NCI-H2171 (cell line): ENCODE measurements at places on chromosomes 3 and 15.
A peak's percentile ranks its signal among the peaks of the same experiment; 100 is the strongest.

DNA sequence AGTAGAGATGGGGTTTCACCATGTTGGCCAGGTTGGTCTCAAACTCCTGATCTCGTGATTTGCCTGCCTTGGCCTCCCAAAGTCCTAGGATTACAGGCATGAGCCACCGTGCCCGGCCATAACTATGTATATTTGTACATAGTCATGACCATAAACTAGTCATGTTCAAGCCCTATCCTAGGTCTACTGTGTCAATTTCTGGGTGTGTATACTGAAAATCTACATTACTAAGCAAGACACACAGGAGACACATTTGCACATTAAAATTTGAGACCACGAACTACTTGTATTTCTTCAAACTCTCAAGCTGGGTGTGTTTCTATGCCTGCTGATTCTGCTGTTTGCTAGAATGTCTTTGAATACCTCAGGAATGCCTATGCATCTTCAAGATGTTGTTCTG lies 451.3 kb upstream of the MCTP2 start:
- no peak for DNase-seq

GRCh38 chr3:112530573-112530972 lies 31.2 kb downstream of the ATG3 start:
- no peak for DNase-seq

- no peak for DNase-seq
Observed at GRCh38 chr3:132211896-132212295, 105.3 kb upstream of the ACP3 start.

DNA sequence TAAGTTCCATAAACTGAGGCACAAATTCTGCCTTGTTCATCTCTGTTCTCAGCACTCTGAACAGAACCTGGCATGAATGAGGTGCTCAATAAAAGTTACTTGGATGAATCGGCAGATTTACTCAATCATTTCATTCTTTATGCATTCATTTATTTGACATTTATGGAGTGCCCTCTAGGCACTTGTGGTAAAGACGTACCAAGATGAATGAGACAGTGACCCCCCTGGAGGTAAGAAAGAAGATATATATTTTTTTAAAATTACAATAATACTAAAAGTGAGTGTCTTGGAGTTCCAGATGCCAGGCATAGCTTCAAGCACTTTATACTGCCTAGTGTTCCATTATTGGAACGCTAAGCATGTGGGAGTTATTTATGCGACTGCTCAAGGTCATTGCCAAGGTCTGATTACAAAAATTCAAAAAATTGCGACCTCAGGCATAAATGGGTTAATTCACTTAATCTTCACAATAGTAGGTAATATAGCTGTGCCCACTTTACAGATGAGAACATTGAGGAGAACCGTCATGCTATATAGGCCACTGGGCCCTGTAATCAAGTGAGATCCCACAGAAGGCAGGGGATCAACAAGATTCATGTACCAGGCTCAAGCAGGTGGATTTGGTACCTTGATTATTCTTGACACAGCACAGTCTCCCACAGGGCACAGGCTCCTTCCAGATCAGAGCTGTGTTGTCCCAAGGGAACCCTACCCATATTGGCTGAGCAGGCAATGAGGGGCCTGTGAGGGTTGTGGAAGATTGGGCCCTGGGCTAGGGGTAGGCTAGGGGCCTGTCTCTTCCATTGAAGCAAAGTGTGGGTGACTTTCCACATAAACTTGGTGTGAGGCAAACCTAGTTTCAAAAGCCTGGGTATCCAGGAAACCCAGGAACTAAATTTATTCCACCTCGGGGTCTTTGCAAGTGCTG lies 10.7 kb downstream of the XIRP1 start:
- no peak for DNase-seq

GRCh38 chr15:32878342-32878741 lies 160.5 kb downstream of the GREM1 start:
- DNase-seq = no peak

DNA sequence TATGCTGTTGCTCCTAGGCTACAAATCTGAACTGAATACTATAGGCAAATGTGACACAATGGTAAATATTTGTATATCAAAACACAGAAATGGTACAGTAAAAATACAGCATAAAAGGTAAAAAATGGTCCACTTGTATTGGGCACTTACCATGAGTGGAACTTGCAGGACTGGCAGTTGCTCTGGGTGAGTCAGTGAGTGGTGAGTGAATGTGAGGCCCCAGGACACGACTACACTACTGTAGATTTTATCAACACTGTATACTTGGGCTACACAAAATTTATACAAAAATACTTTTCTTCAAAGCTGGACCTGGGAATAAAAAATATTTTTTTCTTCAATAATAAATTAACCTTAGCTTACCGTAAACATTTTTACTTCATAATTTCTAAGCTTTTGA lies 41.6 kb upstream of the DUT start:
- no peak for DNase-seq

DNA sequence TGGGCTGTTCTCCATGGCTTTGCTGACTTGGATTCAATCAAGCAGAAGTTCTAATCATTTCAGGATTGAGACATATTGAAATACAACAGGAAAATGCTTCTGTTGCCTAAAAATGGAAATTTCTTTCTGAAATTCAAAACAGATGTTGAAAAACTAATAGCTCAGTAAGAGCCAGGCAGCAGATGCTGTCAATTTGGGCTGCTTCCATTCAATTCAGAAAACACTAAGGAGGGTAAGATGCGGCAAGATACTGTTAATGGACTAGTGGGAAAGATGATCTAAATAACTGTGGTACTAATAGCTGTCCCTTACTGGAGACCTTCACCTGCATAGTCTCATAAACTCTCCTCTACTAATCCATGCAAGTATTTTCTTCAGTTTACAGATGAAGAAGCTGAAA lies 53.5 kb downstream of the DGKG start:
- no peak for DNase-seq

DNA sequence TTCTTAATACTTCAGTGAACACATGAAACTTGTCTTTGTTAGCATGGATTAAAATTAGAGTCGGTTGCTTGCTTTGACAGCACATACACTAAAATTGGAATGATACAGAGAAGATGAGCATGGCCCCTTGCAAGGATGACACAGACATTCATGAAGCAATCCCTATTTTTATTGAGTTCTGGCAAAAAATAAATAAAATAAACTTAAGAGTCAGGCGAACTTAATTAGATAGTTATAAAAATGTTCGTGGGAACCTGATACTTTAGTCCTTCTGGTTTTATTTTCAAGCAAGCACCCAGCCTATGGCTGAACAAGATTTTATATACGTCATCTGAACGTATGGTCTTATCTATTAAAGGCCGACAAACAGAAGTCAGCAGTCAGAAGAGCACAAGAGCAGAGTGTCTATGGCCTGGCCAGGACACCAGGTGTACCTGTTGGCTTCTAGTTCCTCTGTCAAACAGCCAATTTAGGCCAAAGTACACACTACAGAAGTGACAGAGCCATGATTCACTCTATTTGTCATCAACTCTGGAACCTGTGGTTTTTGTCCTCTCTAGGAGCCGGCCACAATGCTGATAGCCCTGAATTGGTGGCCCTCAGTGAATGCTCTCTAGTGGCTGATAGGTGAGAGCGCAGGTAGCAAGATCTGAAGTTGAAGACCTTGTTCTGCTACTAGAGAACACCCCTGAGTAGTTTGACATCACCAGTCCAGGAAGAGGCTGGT lies 64.3 kb downstream of the LEO1 start:
- DNase-seq = no peak

- DNase-seq = peak; percentile 25
Observed at GRCh38 chr3:13044496-13045240, 28.6 kb downstream of the IQSEC1 start.
